T-helper 17 cell (primary cell): ENCODE measurements at places on chromosomes 13 and 19.

GRCh38 chr19:52991484-52991883, 22.2 kb upstream of the ERVV-1 start:
- DNase-seq: no peak
- peaks cover 4% of the 10 kb centered on the region for H3K4me1 ChIP-seq
- peaks cover 6% of the 10 kb centered on the region for H3K36me3 ChIP-seq
- H3K4me3 ChIP-seq: no peak overlapping the region
- no peak overlapping the region for H3K27ac ChIP-seq

DNA sequence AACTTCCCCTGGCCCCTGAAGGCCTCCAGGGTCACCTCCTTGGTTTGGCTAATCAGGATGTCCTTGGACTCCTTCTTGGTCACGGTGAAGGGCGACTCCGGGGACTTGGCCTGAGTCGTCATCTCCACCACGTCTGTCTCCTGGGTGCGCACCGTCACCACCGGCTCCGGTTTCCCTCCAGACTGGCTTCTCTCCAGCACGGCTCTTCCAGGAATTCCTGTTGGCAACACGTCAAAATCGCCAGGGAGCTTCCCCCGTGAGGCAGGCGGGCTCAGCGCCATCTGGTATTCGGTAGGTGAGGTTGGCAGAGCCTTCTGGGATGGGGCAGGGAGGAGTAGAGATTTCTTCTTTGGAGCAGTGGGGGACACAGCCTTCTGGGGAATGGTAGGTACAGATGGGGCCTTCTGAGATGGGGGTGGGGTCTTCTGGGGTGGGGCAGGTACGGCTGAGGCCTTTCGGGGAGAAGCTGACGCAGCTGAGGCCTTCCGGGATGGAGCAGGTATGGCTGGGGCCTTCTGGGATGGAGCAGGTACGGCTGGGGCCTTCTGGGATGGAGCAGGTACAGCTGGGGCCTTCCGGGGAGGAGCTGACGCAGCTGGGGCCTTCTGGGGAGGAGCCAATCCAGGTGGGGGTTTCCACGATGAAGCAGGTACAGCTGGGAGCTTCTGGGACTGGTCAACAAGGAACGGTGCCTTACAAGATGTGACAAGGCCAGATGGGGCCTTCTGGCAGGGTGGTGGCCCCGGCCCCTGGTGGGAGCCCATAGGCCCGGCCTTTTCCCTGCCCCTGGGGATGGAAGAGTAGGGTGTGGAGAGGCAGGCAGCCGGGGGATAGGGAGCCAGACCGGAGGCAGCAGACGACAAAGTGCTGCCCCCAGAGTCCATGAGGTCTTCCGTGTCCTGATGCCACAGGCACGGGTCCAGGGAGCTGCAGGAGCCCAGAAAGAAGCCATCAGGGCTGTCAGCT, 3.8 kb downstream of the GARIN5B start:
- H3K27me3 ChIP-seq: peaks cover 14% of the 10 kb centered on the region
- H3K36me3 ChIP-seq: no peaks in the 10 kb centered on the region
- H3K4me1 ChIP-seq: no peaks in the 10 kb centered on the region

- H3K4me1 ChIP-seq: peaks cover 15% of the 10 kb centered on the region
- H3K27me3 ChIP-seq: no peaks in the 10 kb centered on the region
- DNase-seq: no peak
These were observed 9.4 kb downstream of the NAPA start for GRCh38 chr19:47505506-47505905.

DNA sequence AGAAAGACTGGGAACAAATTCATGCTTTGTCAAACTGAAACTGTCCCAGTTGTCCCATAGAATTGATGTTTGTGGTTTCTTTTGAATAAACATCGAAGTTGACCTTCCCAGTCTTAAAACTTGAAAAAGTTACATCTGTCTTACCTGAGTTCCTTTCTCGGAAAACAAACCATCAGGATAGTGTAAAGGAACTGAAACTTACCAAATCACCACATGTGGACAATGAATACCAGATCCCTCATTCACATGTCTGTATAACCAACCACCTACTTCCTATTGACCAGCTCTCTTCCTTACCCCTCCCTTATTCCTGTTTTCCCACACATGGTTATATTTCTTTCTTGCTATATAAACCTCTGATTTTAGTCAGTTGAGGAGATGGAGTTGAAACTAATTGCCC, 791.7 kb upstream of the PCDH20 start:
- no peaks in the 10 kb centered on the region for H3K27me3 ChIP-seq
- H3K27ac ChIP-seq: no peak overlapping the region
- DNase-seq: no peak
- H3K4me1 ChIP-seq: no peaks in the 10 kb centered on the region
- H3K36me3 ChIP-seq: no peaks in the 10 kb centered on the region

DNA sequence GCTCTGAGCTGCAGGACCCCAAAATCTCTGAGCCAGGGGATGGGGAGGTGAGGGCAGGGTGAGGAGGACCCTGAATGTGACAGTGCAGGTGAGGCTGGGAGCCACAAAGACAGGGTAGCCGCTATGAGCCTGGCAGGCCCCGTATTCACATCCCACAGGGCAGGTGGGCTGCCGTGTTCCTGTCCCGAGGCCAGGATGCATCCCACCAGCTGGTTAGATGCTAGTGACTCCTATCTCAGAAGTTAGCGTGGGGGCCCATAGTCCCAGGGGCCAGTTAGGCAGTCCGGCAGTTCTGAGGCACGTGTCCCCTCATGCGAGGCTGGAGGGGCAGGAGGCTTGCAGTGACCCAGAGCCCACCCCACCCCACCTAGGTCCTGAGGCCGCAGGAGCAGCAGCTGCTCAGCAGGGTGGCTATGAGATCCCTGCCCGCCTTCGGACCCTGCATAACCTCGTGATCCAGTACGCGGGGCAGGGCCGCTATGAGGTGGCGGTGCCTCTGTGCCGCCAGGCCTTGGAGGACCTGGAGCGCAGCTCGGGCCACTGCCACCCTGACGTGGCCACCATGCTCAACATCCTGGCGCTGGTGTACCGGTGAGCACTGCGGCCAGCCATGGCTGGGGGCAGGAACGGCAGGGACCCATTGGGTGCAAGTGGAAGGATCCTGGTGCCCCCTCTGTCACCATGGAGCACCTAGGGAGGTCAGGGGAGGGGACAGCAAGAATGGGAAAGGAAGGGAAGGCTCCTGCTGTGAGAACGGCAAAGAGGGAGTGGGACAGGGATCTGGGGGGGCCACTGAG, 7.2 kb downstream of the KLC3 start:
- H3K4me1 ChIP-seq: no peaks in the 10 kb centered on the region
- peaks cover 21% of the 10 kb centered on the region for H3K27me3 ChIP-seq
- H3K36me3 ChIP-seq: peaks cover 2% of the 10 kb centered on the region
- H3K4me3 ChIP-seq: no peak overlapping the region
- no peak for DNase-seq

- DNase-seq: no peak
- H3K4me3 ChIP-seq: peak overlapping the region; percentile 72
- no peak overlapping the region for H3K27ac ChIP-seq
- peaks cover 60% of the 10 kb centered on the region for H3K27me3 ChIP-seq
- H3K36me3 ChIP-seq: no peaks in the 10 kb centered on the region
These were observed 165.2 kb downstream of the STK24 start for GRCh38 chr13:98411617-98412265.

- no peak overlapping the region for H3K4me3 ChIP-seq
- no peaks in the 10 kb centered on the region for H3K27me3 ChIP-seq
- H3K4me1 ChIP-seq: no peaks in the 10 kb centered on the region
- DNase-seq: no peak
- H3K36me3 ChIP-seq: no peaks in the 10 kb centered on the region
- peak overlapping the region; percentile 24 for H3K27ac ChIP-seq
These were observed 3.5 kb downstream of the CAPS start for GRCh38 chr19:5917431-5918107.

GRCh38 chr13:109481040-109481439, 305.3 kb downstream of the IRS2 start:
- peaks cover 2% of the 10 kb centered on the region for H3K36me3 ChIP-seq
- H3K27ac ChIP-seq: no peak overlapping the region
- peaks cover 40% of the 10 kb centered on the region for H3K27me3 ChIP-seq
- H3K4me1 ChIP-seq: peaks cover 3% of the 10 kb centered on the region
- no peak overlapping the region for H3K4me3 ChIP-seq

DNA sequence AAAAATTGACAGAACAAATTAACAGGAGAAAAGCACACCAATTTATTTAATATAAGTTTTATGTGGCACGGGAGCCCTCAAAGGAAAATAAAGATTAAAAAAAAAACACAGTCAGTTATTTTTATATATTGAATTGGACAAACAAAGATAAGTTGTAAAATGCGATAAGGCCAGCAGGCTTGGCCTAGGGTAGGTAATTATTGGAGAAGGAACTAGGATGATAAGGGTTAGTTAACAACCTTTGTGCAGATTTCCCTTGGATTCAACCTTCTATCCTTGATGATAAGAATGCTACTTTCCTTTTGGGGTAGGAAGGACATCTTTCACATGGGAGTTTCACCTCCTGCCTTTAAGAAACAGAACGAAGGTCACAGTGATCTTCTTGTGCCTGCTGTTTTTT, 252.8 kb downstream of the SHISA2 start:
- peaks cover 2% of the 10 kb centered on the region for H3K36me3 ChIP-seq
- H3K27me3 ChIP-seq: peaks cover 24% of the 10 kb centered on the region
- H3K4me1 ChIP-seq: no peaks in the 10 kb centered on the region
- DNase-seq: no peak

DNA sequence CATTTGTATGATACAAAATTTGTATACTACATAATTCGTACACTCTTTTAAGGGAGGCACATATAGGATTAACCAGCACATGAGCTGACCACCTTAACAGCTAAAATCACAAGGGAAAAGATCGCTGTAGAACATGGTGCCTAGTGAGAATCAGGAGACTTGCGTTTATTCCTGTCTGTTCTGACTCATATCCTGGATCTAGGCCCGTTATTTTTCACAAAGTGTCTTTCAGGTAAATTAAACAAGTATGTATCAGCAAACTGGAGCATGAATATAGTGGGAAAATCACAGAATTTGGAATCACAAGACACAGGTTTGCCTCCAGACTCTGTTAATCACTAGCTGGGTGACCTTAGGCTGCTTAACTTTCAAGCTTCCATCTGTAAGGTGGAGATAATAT, 47.5 kb upstream of the ESD start:
- peaks cover 59% of the 10 kb centered on the region for H3K27me3 ChIP-seq
- H3K4me1 ChIP-seq: peaks cover 5% of the 10 kb centered on the region
- H3K27ac ChIP-seq: no peak overlapping the region
- no peak for DNase-seq
